ENCODE measurements at places on chromosomes 1 and 21.

DNA sequence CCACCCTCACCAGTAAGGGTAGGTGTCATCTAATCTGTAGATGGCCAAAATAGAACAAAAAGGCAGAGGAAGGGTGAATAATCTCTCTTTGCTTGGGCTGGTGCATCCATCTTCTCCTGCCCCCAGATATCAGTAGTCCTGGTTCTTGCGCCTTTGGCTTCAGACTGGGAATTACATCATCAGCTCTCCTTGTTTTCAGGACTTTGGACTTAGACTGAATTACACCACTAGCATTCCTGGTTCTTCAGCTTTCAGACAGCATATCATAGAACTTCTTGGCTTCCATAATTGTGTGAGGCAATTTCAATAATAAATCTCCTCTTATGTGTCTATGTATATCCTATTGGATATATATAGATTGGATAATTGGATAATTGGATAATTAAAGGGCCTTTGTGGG lies 403.0 kb upstream of the USP24 start:
- no peak overlapping the region for H3K27ac ChIP-seq
- H3K36me3 ChIP-seq: no peaks in the 10 kb centered on the region
- no peak overlapping the region for H3K4me3 ChIP-seq
- H3K27me3 ChIP-seq: peaks cover 50% of the 10 kb centered on the region

DNA sequence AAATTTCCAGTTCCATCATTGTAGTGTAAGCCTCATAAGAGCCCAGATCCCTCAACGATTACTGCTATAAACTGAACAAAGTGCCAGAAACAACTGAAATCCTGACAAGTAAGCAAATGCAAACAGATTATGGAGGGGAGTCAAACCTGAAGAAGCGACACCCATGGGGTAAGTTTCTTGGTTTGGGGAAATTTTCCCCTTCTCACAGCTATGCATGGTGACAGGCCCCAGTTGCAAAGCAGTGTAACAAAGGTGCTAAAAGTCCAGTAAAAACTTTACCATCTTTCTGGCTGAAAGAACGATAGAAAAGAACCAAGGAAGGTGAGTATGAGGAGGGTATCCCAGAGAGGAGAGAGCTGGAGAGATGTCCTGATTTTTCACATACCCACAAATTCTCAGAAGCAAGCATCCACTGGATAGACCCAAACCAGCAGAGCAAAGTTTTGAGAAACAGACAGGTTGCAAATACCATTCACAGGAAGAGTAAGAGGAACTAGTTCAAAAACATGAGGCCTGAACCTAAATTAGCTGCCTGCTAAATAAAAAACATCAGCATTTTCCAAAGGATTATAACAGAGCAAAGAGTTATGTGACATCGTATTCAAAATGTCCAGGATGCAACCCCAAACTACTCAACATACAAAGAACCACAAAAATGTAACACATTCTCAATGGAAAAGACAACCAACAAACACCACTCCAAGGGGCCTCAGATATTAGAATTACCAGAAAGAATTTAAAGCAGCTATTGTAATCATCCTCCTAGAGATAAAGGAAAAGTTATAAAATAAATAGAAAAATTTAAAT lies 14.5 kb downstream of the SCYL3 start:
- no peaks in the 10 kb centered on the region for H3K27me3 ChIP-seq
- no peak for DNase-seq
- peaks cover 25% of the 10 kb centered on the region for H3K4me1 ChIP-seq
- H3K36me3 ChIP-seq: peaks cover 36% of the 10 kb centered on the region

DNA sequence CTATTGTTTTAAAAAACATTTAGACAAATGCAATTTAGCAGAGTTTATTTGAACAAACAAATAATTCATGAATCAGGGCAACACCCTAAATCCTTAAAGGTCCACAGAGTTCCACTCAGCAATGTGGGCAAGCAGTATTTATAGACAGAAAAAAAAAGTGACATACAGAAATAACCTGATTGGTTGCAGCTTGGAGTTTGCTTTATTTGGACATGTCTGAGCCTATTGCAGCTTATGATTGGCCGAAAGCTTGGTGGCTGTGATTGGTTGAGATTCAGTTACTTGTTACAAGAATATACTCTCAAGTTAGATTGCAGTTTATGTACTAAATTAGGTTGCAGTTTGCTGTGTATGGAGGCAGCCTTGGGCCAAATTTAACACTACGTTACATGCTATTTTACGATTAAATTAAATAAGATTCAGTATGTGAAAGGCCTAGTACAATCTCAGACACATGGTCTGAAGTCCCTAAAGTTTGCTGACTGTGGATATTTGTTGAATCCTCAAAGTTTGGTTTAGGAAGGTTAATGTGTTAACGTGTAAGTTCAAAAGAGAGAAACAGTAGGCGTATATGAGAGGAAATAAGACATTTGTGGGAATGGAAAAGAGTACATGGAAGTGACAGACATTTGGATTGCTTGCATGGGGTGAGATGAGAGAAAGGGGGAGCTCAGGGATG lies 6.9 kb upstream of the CAMSAP2 start:
- no peaks in the 10 kb centered on the region for H3K36me3 ChIP-seq
- H3K4me3 ChIP-seq: no peak overlapping the region
- no peak overlapping the region for H3K27ac ChIP-seq
- no peaks in the 10 kb centered on the region for H3K4me1 ChIP-seq

DNA sequence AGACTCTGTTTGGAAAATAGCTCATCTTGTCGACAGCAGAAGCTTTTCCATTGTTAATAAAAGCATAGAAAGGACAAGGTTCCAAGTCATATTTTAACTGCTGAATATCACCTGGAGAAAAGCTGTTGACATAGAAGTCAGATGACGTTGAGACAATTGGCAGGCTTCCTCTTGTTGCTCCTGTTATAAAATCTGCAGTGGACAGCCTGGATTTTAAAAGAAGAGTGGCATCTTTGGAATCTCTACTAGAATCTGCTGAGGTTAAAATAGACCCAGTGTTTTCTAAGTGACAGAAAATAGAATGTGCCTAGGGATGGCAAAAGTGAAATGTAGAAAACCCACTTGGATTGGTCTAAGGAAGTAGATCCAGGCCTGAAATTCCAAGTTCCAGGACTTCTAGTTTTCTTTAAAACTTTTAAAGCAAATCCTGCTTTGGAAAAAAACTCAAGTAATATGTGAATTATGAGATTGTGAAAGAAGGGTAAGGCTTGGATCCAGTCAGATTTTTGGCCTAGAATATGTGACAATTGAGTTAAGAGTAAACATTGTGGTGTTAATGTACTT lies 53.6 kb upstream of the NEXN start:
- H3K27ac ChIP-seq: no peak overlapping the region
- no peak for DNase-seq
- peaks cover 12% of the 10 kb centered on the region for H3K36me3 ChIP-seq
- H3K4me3 ChIP-seq: no peak overlapping the region

DNA sequence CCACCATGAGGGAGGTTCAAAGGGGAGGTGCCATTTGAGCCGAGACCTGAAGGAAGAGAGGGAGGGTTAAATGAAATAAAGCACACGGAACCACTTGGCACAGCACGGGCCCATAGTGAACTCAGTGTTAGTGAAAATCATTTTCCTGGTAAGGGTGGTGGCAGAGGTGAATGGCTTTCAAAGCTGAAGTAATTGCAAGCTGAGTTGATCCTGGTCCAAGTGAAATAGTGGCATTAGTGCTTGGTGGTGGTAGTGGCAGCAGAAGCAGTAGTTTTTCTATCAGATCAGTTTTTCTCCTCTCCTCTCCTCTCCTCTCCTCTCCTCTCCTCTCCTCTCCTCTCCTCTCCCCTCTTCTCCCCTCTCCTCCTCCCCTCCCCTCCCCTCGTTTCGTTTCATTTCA lies 30.5 kb upstream of the SRSF10 start:
- no peak overlapping the region for H3K4me3 ChIP-seq
- H3K27me3 ChIP-seq: peaks cover 45% of the 10 kb centered on the region
- no peaks in the 10 kb centered on the region for H3K4me1 ChIP-seq
- H3K27ac ChIP-seq: no peak overlapping the region

GRCh38 chr1:9687874-9688582 lies 36.5 kb downstream of the PIK3CD start:
- peak overlapping the region; percentile 19 for H3K27ac ChIP-seq
- H3K36me3 ChIP-seq: peaks cover 26% of the 10 kb centered on the region
- DNase-seq: no peak
- peaks cover 67% of the 10 kb centered on the region for H3K4me1 ChIP-seq
- H3K4me3 ChIP-seq: peak overlapping the region; percentile 75

DNA sequence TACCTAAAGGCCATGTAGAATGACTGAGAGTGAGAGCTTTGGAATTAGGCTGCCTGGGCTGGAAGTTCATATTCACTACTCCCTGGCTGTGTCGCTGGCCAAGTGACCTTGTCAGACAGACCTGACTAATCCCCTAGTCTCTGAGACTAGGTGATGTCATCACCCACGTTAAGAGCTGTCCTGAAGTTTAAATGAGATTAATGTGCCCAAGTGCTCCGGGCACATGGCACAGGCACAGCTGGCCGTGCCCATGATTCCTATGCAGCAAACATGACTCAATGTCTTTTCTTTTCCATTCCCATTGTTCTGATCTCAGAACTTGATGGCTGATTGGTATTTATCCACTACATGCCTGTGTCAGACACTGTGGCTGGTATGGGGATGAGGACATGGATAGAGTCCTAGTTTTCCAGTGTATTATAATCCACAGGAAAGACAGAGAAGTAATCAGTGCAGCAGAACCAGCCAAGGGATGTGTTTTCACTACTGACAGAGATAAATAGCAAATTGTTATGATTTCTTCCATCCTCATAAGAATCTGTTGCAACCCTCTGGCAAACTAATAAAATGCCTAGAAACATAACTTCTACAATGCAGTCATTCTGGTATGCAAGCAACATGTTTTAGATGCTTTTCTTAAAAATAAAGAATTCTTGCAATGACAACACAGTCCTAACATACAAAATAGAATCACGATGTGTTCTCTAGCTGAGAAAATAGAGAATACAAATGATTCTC lies 180.9 kb downstream of the PCP4 start:
- no peak overlapping the region for H3K27ac ChIP-seq
- H3K27me3 ChIP-seq: no peaks in the 10 kb centered on the region
- no peak for DNase-seq
- H3K4me3 ChIP-seq: no peak overlapping the region
- no peaks in the 10 kb centered on the region for H3K4me1 ChIP-seq
- peaks cover 2% of the 10 kb centered on the region for H3K36me3 ChIP-seq

DNA sequence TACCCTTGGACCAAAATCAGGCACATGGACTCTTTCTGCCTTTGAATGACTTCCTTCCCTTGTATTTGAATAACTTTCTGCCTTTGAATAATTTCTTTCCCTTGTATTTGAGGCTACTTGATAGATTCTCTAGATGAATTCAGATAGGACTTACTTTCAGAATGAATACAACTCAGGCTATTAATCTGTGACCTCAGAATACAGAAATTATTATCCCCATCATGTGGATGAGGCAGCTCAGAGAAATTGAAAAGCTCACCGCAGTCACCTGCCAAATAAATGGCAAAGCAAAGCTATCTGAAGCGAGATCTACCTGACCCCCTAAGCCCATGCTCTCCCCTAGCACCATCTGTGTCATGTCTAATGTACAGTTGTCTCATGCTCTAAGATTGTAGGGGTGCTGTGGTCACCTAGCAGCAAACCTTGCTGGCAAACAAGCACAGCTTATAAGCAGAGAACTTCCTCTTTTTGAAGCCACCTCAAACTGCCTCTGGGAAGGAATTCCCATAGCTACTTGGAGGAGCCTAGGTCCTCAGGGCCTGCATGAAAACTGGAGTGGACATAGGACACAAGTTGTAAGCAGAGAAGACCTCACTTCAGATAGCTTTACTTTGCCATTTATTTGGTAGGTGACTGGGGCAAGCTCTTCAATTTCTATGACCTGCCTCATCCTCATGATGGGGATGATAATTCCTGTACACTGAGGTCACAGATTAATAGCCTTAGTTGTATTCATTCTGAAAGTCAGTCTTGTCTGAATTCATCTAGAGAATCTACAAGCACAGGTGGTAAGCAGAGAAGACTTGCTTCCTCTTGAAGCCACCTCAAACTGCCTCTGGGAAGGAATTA lies 66.1 kb downstream of the FASLG start:
- H3K27ac ChIP-seq: peak overlapping the region; percentile 32
- no peaks in the 10 kb centered on the region for H3K27me3 ChIP-seq
- H3K4me3 ChIP-seq: no peak overlapping the region
- H3K4me1 ChIP-seq: peaks cover 30% of the 10 kb centered on the region

DNA sequence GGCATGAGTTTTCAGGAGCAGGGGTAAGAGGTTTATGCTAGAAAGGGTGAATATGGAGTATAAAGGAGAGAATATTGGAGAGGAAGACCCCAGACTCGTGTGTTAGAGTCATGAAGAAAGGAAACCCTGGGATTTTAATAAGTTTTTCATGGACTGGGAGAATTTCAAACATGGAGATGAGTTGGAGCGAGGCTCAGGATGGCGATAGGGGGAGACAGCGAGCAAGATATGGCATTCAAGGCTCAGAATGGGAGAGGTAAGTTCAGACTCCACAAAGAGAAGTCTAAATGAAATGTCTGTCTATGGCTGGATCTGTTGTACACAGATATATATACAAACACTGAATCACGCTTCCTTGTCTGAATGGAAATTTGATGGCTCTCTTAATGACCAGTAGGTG lies 92.5 kb downstream of the LRRC40 start:
- no peaks in the 10 kb centered on the region for H3K36me3 ChIP-seq
- no peak for DNase-seq
- H3K27ac ChIP-seq: no peak overlapping the region
- H3K27me3 ChIP-seq: peaks cover 37% of the 10 kb centered on the region
- H3K4me1 ChIP-seq: no peaks in the 10 kb centered on the region

- H3K4me3 ChIP-seq: no peak overlapping the region
- no peak for DNase-seq
- no peak overlapping the region for H3K27ac ChIP-seq
- no peaks in the 10 kb centered on the region for H3K36me3 ChIP-seq
Observed at GRCh38 chr1:93980320-93981273, 71.4 kb upstream of the GCLM start.
